HS-5 (cell line): ENCODE measurements at places on chromosomes 6 and 20.
A peak's percentile ranks its signal among the peaks of the same experiment; 100 is the strongest.

DNA sequence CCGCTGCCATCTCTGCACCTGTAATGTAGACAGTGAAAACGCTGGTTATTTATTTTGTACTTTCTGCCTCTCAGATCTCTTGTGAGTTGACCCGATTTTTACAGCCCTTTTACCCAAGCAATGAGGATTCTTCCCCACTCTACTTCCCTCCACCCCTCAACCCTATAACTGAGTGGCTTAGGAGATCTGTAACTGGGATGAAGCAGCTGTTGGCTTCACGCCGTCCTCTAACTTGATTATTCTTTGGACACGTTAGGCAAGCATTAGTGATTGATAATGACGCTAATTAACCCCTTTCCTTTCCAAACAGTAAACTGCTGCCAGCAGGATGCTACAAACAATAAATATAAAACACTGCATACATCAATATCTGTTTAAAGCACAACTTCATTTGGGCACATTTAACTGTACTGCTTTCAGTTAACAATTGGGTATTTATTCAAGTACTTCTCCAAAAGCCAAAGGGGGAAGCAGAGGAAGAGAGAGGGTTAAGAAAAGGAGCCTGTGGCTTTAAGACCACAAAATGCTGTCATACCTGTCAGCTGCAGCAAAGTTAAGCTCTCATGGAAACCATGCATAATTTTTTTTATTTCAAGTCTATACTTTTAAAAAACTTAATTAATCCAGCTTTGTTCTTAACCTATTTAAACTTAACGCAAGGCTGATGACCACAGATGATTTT, 21.2 kb downstream of the TFAP2A start:
- no peak for DNase-seq

DNA sequence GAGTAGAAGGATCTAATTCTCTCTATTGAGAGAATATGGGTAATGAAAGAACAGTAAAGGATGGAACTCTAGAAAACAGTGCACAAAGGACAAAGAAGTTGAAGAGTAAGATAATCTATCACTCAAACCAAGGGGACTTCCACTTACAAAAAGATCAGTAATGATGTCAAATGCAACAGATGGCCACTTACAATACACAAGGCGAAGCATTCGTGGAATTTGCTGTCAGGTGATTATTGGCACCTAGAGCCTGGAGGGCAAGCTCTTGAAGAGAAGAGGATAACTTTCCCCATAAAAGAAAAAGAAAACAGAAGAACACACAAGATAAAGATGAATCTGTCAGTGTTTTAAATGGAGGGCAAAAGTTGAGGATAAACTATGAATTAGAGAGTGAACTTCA, 256.0 kb upstream of the TCF21 start:
- DNase-seq, result no peak

- no peak for DNase-seq
Measured at GRCh38 chr6:11791354-11792107, 12.9 kb upstream of the ADTRP start.

- DNase-seq, result no peak
Measured at GRCh38 chr20:62292108-62292507, 10.7 kb upstream of the ADRM1 start.

DNA sequence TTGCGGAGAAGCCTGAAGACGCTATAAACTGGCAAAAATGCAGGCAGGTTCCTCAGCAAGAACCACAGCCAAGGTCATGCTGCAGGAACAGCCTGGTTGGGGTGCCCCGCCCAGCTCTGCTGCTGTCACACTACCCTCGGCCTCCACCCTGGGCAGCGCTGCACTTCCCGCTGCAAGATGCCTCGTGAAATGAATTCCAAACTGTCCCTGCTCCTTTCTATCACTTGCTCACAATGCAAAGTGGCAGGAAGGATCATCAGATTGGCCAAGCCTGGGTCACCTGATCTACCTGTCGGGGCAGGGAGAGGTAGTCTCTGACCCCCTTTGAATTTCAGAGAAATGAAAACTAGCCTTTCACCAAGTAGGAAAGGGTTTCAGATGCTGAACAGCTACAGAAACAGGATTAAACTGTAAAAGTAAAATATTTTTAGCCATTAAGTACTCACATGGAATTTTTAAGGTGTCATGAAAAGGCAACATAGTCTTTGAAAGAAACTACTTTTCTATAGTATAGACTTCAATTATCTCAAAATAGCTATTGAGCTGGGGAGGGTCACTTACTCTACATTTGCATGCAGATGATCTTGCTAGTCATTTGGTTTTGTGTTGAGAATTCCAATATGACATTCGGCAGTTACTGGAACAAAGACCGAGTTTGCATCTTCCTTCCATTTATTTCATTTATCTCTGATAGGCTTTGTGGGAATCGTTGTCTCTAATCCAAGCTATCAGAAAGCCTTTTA, 236.4 kb upstream of the ASCC3 start:
- no peak for DNase-seq

- no peak for DNase-seq
Measured at GRCh38 chr6:145544514-145544913, 190.8 kb downstream of the EPM2A start.

- no peak for DNase-seq
Measured at GRCh38 chr6:83442752-83443151, 11.9 kb upstream of the ME1 start.

GRCh38 chr20:13364278-13365170, 143.4 kb downstream of the ISM1 start:
- no peak for DNase-seq

GRCh38 chr20:46973766-46974165, 79.1 kb downstream of the EYA2 start:
- DNase-seq, result no peak

DNA sequence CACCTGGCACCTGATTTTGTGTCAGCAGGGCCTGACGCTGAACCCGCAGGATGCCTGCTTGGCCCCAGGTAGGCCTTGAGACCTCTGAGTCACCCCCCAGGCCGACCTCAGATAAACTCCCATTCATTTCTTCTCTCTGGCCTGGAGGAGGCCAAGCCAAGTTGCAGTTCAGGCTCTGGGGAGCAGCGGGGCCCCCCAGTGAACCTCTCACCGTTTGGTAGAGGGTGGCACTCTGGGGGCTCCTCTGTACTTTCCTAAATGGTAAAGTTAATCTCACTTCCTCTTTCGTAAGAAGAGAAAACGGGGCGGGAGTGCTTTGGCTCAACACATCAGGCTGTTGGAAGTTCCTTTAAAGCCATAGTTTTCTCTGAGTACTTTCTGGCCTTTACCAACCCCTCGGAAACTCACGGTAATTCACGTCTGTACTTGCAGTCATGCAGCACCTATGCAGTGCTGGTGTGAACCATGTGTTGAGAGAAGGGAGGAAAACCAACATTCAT, 2.8 kb downstream of the SIRPA start:
- no peak for DNase-seq

DNA sequence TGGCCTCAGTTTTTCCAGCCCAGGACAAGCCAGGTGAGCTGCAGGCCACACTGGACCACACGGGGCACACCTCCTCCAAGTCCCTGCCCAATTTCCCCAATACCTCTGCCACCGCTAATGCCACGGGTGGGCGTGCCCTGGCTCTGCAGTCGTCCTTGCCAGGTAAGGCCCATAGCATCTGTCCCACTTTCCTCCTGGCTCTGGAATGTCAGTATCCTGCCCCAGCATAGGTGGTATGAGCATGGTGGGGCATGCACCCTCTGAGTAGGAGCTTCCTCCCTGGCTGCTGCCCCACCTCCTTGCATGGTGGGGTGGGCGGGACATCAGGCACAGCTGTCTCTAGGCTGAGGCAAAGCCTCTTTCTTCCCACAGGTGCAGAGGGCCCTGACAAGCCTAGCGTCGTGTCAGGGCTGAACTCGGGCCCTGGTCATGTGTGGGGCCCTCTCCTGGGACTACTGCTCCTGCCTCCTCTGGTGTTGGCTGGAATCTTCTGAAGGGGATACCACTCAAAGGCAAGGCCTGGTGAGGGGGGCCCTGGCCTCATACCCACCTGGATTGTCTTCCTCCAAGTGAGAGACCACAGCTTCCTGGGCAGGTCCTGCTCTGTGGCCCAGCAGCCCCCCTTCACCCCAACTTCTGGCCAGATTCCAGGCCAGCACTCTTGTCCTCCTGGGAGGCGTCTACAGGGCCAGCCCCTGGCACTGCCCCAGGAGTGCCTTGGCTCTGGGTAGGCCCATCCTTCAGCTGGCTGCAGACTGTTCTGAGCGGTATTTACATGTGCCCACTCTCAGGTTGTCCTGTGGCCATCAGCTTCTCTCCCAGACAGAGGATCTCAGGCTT, 9.1 kb downstream of the PI16 start:
- no peak for DNase-seq

DNA sequence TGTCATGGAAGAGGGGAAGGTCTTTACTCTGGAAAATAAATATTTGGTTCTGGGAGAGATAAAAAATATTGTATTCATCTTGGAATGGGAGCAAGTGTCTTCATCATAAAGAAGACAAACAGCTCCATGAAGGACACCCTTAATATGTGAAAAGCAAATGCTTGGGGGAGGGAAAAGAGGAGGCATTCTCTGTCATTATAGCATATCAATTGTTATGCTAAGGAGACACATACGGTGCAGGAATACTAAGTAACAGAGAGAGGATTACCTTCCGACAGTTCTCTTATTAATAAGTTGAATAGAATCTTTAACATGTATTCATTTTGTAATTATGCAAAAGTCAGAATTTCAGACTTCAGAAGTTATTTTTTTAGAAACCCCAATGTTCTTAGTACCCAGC, 634.4 kb downstream of the UTRN start:
- no peak for DNase-seq

DNA sequence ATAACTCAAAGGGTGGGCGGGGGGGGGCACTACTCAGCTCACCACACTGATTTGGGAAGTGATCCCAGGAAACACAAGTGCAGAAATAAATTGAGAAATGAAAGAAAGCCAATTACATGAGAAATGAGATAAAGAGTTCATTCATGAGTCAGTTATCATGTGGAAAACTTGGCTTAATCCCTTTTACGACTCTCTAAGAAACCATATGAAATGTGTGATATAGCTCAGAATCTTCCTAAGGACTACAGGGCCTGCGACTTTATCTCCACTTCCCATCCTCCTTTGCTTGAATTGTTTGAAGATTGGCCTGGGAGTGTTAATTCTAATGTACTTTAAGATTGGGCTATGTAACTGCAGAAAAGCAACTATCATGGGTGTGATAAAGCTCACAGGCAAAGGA, 3.6 kb upstream of the BTN2A2 start:
- DNase-seq, result no peak

- no peak for DNase-seq
Measured at GRCh38 chr20:45913116-45913515, 1.2 kb upstream of the PLTP start.

DNA sequence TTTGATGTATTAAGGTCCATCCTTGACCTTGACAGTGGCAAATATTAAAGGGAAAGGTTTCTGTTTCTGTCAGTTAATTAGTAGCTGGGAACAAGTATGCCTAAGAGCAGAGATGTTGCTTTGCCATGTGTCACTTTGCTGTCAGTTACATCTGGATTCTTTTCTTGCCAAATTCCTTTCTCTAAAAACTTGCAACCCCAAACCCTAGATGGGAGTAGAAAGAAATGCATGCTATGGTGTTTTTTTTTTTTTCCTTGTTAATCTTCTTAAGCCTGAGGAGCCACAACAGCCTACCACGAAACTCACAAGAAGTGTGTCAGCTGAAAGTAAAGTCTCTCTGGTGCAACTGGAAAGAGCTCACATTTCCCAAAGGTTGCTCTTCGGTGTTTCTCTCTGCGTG, 18.0 kb upstream of the CLDN20 start:
- no peak for DNase-seq

DNA sequence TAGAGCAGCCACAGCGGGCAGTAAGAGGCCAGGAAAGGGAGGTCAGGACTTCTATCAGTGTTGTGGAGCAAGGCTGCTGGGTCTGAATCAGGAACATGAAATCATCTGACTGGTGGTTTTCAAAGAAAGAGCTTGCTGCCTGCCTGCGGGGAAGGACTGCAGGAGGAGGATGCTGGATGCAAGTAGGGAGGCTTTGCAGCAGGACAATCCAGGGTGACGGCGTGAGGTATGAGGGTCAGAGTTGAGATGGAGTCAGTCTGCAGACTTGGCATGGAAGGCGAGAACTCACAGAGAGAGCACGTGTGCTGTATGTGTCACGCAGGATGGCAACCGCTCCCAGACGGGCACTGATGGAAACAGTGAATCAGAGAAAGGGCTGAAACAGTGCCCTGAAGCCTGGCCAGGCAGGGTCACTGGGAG, 59.2 kb upstream of the CD93 start:
- DNase-seq, result no peak

GRCh38 chr6:162963861-162964260, 236.1 kb downstream of the PACRG start:
- no peak for DNase-seq

- DNase-seq, result no peak
Measured at GRCh38 chr20:38776363-38776762, 28.1 kb downstream of the ACTR5 start.

DNA sequence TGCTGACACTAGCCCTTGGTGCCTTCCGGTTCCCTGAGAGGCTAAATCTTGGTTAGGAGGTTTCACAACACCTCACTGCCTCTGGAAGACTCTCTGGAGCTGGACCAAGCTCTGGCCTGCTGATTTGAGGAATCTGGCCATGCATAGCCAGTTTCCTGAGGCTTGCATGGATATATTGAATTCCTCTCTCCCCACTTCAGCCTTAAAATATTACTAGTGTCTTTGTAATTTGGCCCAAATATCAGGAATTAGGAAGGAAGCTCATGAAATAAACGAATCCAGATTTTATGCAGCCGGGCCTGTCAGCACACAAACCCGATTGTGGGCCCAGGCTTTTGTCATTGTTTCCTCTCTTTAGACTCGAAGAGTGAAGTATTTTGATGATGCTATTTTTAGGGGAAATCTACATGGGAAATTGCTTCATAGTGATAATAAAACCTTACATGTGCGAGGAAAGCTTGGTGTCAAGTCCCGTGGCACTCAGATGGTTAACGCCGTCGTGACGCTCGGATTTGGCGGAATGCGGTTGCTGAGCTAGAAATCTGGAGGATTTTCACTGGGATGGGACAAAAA, 144.4 kb downstream of the PHACTR3 start:
- DNase-seq, result peak; percentile 43

DNA sequence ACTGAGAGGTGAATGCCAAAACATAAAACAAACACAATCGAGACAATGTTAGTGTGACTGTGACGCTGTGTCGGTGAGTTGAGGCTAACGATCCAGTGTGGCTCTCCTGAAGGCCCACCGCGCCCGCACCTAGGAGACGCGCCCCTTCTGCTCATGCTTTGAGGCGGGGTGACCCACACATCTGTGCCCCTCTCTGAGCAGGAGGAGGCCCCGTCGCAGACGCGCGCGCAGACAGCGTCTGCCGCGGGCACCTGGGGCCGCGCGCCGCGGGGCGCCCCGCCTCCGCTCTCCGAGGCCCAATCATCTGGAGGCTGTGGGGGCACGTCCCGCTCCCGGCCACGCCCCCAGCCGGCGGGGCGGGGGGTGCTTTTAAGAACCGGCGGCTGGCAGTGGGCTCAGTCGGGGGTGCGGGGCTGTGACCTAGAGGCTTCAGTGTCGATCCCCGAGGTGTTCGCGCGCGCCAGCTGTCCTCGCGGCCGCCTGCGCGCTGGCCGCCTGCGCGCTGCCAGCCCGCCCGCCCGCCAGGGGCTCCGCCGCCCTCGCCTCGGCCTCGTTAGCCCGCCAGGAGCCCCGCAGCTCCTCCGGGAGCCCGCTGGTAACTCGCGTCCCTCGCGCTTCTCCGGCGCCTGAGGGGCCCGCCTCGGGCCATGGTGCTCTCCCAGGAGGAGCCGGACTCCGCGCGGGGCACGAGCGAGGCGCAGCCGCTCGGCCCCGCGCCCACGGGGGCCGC, at the start of gene SLC16A10:
Gene SLC16A10, plus strand, starts transcription at position 398 of the 730 bp plus-strand sequence. Its CDS starts 250 bp downstream, at position 648.
- peak; percentile 9 for DNase-seq

GRCh38 chr6:39289490-39289889, 24.7 kb downstream of the KCNK17 start:
- DNase-seq, result no peak
